Skin of body (tissue), 3 donors: ENCODE measurements at places on chromosomes 7 and 10. TPM values are rescaled to one million over a fixed set of nuclear protein-coding genes. Genes with fewer than 3 reads are reported as not detected.
A peak's percentile ranks its signal among the peaks of the same experiment; 100 is the strongest.

Gene TEX47
- not detected for total RNA-seq

GRCh38 chr10:117266400-117266799, 25.5 kb downstream of the SLC18A2 start:
- no peak for DNase-seq

DNA sequence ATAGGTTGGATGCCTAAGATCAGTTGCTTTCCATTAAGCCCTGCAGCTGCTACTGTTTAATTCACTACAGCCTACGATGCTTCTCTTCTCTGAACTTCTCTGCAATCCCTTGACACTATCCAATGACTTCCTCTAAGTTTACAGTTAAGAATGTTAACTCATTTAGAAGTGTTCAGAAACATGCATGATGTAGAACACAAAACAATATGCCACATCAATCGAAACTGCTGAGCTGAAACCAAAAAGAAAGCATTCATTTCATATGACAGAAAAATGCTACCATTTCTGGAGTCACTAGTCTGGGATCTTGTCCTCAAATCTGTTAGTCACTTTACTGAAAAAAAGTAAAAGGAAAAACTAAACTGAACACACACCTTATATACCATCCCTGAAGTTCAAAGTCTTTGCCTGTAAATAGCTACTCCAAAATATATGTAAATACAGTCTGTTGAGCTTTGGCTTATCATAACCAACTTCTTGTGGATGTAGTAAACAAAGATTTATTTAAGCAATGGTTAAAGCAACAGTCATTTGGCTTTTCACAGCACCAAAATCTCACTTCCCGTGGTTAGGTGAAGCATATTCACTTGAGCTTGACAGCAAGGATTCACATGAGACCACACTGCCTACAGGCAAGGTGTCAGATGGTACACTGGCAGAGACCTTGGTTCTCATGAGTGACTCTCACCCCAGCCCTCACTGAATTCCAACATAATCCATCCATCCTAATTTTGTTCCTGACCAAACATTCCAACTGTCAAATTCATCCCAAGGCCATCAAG, 187.0 kb downstream of the PPP1R17 start:
- no peak for DNase-seq

Gene AKR1C4
- total RNA-seq: not detected

Gene INPP5F
- 23.3 TPM for total RNA-seq

GRCh38 chr7:148987751-148988512, 40.4 kb downstream of the PDIA4 start:
- DNase-seq: peak; percentile 52

DNA sequence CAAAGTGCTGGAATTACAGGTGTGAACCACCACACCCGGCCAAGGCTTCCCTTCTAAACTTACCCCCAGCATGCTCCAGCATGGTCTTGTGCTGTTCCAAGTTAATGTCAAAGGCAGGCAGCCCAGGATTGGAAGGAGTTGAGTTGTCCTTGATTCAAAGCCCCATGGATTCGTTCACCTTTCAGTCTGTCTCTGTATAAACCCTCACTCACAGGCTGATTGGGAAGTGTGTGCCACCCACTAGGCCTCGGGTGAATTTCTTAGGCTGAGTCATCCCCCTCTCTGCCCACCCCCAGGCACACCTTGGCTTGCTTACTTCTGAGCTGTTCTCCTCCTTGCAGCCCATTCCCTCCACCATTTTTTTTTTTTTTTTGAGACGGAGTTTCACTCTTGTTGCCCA, 13.3 kb upstream of the PRDX3 start:
- DNase-seq: no peak

GRCh38 chr7:94405506-94405905, 10.8 kb downstream of the COL1A2 start:
- DNase-seq: no peak

DNA sequence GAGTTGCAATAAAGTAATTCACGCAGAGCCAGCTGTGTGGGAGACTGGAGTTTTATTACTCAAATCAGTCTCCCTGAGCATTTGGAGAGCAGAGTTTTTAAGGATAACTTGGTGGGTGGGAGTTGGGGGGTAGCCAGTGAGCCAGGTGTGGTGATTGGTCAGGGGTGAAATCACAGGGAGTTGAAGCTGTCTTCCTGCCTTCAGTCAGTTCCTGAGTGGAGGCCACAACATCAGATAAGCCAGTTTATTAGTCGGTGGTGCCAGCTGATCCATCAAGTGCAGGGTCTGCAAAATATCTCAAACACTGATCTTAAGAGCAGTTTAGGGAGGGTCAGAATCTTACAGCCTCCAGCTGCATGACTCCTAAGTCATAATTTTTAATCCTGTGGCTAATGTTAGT, 3.3 kb upstream of the CYP51A1 start:
- DNase-seq: no peak
